ENCODE measurements at places on chromosomes 1 and 21.
A peak's percentile ranks its signal among the peaks of the same experiment; 100 is the strongest.

- DNase-seq, result no peak
Measured at GRCh38 chr1:190000365-190000872, 477.2 kb downstream of the BRINP3 start.

- peak; percentile 62 for DNase-seq
Measured at GRCh38 chr1:154344977-154345837, 19.9 kb downstream of the ATP8B2 start.

GRCh38 chr1:228685081-228685660 is 50.1 kb upstream of the RHOU start:
- peak; percentile 53 for DNase-seq

DNA sequence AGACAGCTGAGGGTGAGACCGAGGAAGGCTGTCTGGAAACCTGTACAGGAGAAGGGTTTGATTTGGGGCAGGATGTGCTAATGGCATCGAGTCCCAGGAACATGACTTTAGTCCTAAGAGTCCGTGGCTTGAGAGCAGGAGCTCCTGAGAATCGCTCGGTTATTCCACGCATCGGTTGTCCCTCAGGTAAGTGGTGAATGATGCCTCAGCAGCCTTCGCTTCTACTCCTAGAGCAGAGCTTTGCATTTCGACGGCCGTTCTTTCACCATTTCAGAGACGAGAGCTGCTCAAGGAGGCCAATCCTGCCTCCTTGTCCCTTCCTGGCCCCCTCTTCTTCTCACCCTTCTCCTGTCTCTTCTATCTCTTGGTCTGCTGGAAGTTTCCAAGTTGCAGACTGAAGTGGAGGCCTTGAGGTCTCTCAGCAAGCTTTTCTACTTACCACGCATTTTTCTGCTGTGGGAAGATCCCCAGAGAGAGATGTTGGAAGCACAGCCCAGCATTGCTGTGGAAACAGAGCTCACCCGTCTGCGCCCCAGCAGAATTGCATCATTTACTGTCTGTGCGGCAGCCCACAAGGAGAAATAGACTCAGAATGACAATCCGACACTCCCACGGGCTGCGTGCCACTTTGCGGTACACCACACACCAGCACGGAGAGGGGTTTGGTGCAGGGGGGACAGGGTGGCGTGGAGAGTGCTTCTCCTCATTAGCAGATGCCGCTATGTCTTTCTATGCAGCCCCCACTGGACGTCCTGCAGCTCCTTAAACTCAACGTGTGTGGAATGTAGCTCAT is 270.7 kb upstream of the C1orf174 start:
- no peak for DNase-seq

- DNase-seq, result no peak
Measured at GRCh38 chr1:241829468-241829867, 18.5 kb upstream of the EXO1 start.

DNA sequence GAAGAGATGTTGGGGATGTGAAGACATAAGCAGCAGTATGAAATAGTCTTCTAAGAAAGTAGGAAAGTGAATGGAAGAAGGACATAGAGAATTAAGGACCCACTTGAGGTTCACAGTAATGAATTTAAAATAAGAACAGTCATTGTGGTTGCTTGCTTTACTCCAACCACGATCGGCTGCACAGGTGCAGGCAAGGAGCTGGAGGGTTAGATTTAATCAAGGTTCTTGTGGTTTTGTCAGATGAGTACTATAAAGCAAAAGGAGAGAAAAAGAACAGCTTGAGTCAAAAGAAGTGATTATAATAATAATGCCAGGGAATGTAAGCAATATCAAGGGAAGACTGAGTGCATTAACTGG is 46.1 kb upstream of the RBM34 start:
- DNase-seq, result no peak

GRCh38 chr1:62218604-62219003 is 24.0 kb downstream of the L1TD1 start:
- DNase-seq, result no peak

- no peak for DNase-seq
Measured at GRCh38 chr1:224749916-224750315, 133.8 kb downstream of the CNIH3 start.
